ENCODE measurements at places on chromosomes 7 and 10.

DNA sequence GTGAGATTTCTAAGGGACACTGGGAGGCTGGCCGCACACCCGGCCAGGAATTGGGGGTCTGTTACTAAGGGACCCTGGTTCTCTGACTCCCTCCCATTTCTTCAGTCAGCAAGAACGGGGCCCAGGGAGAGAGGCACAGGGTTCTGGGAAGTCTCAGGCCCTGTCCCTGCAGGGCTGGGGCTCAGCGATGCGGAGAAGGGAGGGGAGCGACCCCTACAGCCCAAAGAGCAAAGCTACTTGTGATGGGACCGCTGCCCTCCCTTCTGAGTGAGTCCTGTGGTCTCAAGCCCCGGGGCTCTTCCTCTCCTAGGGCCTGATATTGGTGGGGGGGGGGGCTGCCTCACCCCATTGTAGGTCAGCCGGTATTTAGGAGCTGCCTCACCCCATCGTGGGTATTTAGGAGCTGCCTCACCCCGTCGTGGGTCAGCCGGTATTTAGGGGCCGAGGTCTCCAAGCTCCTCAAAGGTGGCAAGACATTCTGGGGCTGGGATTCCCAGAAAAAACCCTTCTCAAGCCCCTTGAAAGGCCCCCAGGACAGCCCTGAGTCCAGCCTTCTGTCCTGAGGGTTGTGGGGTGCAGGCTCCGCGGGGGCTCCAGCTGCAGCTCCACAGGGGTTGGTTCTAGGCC, 16.9 kb upstream of the NKX6-2 start:
- no peak for DNase-seq

GRCh38 chr7:3892157-3892556, 591.1 kb downstream of the SDK1 start:
- no peak for DNase-seq

DNA sequence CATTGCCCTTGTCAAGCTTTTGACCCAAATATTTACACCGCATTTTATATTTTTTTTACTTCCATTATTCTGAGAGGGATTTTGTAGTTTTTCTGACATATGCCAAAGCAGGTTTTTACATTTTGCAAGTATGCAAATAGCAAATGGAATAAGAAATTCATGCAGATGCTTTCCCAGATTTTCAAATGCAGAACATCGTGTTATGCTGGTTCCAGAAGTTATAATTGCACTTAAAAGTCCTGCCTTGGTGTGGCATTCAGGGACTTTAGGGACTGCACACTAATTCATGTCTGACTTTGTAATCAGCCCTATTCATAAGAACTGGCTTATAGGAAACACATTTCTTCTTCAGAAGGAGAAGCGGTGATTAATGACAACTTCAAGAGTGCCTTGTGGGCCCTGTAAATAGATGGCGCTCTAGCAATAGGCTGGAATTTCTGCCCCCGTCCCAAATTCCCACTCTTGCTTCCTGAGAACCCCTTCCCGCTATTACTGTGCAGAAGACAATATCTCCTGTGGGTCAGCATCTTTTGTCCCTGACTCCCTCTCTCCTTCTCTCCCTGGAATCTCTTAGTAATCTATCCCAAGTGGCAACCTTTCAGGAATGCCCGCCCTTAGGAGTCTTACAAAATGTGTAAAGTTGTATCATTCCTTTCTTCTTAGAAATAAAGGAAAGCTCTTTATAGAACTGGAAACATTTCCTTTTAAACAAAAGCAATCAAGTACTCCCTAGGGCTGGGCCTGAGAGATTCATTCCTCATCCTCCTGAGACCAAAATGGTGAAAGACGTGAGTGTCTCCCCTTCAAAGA, 264.0 kb downstream of the INHBA start:
- no peak for DNase-seq

- DNase-seq = no peak
These were observed 558.5 kb upstream of the MGMT start for GRCh38 chr10:128908499-128908898.

GRCh38 chr10:73586583-73586984, 4.6 kb downstream of the USP54 start:
- DNase-seq = peak; percentile 42

- DNase-seq = no peak
These were observed 201.8 kb downstream of the LHFPL3 start for GRCh38 chr7:104530251-104530650.
